ENCODE measurements at places on chromosomes 5 and 9.

DNA sequence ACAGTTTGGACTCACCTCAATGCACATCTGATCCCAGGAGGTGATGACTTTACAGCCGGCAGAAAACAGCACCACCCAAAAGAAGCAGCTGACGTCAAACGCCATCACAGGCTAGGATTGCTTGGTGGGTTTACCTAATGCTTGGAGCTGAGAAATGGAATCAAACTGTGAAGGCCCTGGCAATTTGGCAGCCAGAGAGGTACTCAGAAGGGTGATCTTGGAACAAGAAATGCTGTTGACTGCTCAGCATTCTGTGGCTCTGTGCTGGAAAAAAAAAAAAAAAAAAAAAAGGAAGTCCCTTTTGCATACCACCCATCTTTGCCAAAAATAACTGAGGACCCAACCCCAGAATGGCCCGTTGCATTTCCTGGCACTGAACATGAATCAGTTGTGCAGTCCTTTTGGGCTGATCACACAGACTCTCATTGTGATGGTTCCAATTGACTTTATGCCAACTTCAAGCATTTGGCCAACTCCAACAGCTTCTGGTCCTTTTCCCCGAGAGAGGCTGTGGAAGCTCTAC is at the start of gene CD180:
CD180 (minus strand) TSS at position 263 of the 523 bp plus-strand sequence; CDS start at position 105, 158 bp downstream.
- DNase-seq, result no peak

GRCh38 chr5:96807075-96807654 is 580 bp downstream of the ERAP1 start:
- peak; percentile 14 for DNase-seq

DNA sequence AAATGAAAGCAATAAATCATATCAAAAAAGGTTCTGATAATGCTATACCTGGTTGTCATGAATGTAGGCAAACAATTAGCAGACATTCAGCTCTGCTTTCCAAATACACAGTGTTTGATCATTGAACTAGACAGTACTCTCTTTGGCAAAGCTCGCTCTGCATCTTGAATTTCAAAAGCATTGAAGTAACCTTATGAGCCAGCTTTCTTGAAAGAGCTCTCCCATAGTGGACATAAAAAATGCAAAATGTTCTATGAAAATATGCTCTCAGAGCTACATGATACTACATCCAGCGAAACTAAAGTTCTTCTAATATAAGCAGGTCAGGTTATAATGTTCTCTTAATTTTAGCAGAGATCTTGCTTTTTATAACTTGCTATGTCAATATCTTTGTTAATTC is 533.4 kb downstream of the CSNK1G3 start:
- DNase-seq, result no peak

- DNase-seq, result no peak
Observed at GRCh38 chr5:66354422-66354821, 210.3 kb downstream of the SREK1 start.

- DNase-seq, result no peak
Observed at GRCh38 chr5:40399349-40399748, 280.4 kb upstream of the PTGER4 start.

- no peak for DNase-seq
Observed at GRCh38 chr5:14713476-14714390, 49.2 kb downstream of the OTULIN start.

GRCh38 chr9:93136011-93136440 is 2.0 kb upstream of the NINJ1 start:
- DNase-seq, result no peak

GRCh38 chr9:132024589-132024988 is 55.1 kb downstream of the MED27 start:
- DNase-seq, result no peak

GRCh38 chr5:90161414-90161813 is 248.1 kb downstream of the CETN3 start:
- DNase-seq, result no peak

GRCh38 chr9:131579789-131580211 is 34.5 kb downstream of the PRRT1B start:
- DNase-seq, result no peak

GRCh38 chr9:114409842-114410241 is 22.1 kb upstream of the AKNA start:
- no peak for DNase-seq

GRCh38 chr9:89661956-89662717 is 57.3 kb downstream of the GADD45G start:
- peak; percentile 29 for DNase-seq

GRCh38 chr5:90641528-90641927 is 82.9 kb downstream of the ADGRV1 start:
- DNase-seq, result no peak

DNA sequence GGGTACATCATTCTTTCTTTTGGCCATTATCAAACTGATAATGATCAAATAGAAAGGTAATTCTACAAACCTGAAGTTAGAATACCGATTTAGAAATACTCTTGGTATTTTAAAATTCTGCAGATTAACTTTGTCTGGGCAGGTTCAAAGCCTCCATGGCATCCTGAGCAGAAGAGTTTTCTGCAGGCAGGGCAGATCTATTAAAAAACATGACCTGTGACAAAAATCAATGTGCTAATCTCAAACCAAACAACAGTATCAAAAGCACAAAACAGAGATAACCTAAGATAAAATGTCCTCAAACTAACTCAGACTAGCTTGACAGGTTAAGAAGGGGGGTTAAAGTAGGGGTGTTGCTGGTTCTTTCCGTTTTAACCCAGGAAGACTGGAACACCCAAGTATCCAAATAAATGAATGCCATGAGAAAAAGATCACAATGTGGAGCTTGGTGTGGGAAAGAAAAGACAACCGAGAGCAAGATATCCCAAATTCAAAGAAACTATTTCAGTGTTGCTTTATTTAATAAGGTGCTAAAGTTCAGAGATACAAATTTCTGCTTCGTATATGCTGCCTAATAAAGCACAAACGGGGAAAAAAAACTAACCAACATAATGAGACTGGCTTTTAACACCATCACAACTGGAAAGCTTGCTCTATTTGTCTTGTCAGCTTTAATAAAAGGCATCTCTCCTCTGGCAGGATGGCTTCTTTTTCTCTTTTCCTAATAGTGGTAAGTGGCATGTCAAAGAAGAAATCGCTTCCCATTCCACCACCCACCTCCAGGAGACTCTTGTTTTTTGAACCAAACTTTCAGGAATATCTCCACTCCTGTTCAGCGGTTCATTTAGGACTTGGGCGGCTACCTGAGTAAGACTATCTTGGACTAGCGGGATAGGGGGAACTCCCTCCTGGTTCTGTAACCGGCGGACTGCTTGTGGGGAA is 2.3 kb downstream of the EFNA5 start:
- DNase-seq, result no peak

DNA sequence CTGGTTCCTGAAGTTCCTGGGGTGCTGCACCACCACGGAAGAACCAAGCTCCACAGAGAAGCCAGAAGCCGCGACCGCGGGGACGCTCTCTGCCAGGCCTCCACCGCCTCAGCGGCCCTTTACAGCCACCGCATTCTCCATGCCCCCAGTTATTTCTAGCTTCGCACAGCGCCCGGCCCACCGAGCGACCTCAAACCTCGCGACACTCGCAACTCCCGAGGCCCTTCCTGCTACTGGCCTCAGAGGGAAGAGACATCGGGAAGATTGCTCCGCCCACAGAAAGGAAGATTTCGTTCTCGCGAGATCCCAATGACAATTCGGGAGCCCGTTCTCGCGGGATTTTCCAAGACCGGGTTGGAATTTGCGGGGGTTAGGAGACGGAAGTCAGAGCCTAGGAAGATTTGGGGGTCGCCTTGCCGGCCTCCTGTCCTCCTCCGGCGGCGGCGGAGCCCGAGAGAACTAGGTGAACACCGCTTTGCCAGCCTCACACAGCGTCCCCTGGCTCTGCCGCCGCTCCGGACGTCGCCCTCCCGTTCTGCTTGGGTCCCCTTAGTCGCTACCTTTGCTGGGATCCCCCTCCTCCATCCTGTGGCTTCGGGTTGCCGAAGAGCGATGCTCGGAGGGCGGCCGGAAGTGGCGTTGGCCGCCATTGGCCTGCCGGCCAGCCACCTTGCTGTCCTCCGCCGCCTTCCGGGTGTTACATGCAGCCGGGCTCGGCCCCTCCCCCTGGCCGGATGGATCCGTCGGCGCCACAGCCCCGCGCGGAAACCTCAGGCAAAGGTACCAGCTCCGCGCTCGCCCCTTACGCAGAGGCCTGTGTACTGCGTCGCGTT is at the start of gene ERCC6L2:
ERCC6L2 (plus strand) TSS at position 387 of the 833 bp plus-strand sequence; CDS start at position 735, 348 bp downstream.
- peak; percentile 40 for DNase-seq

DNA sequence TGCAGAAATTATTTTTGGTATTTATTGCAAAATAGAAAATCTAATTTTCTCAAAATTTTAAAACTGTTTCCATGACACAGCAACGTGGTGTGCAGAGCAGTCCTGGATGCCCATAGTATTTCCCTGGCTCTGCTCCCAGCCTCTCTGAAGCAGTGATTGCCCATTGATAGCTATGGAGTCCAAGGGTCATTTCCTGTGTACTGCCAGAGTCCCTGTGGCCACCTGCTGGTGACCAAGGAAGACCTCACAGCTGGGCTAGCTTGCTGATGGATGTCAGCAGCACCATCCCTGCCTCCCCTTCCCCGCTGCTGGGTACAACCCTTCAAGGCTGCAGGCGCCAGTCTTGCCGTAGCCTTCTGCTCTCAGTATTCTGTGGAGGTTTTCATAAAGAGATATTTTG is 184.1 kb downstream of the DIRAS2 start:
- no peak for DNase-seq

DNA sequence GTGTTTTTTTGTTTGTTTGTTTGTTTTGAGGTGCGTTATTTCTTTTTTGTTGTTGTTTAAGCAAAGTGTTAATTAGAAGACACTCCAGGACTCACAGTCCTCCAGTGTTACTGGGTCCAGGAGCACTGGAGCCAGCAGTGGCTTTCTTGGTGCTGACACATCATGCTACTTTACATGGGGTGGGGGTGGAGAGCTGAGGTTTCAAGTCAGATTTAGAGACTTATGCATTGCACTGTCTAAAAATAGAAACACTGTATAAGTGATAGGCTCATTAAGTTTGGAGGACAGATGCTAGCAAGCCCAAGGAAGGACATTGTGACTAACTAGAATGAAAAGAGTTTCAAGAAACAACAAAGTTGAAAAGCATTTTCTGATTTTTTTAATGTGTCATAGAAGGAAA is 2209.2 kb downstream of the MAT2B start:
- no peak for DNase-seq

DNA sequence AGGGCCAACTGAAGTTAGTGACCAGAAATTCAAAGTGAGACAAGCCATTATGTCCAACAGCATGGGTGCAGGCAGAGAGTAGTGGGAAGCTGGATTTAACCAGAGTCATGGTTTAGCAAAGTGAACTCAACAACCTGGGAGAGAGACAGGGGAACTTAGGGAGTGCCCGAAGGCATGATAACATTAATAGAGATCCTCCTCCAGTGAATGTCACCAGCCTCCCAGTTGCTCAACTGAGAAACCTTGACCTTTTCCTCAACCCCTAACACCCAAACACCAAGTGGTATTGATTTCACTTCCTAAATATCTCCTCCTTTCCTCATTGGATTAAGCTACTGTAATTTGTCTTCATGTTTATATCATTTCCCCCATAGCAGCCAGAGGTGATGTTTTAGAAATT is 42.6 kb downstream of the HMGCS1 start:
- DNase-seq, result no peak

GRCh38 chr5:96065685-96066385 is 104.2 kb upstream of the ELL2 start:
- no peak for DNase-seq

DNA sequence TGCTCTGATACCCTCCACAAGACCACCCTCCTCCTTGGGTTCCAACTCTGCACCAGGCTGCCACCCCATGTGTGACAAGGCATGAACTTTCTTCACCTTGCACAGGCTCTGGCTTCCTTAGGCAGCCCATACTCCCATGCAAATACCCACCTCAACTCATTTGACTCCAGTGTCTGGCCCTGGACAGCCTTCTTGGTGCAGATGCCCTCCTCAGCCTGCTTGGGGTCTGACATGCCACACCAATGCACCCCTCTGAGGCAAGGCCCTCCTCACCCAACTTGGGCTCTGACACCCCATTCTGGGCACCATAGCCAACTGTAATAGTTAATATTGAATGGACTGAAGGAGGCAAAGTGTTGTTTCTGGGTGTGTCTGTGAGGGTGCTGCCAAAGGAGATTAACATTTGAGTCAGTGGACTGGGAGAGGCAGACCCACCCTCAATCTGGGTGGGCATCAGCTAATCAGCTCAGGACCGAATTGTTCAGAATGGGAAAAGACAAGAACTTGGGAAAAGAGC is 115.0 kb upstream of the EPB41L4A start:
- DNase-seq, result no peak

GRCh38 chr5:150640311-150641005 is at the start of gene SYNPO:
Gene SYNPO, plus strand, starts transcription at chr5:150640660. Its CDS starts 7,616 bp downstream, at chr5:150648276.
- no peak for DNase-seq

- no peak for DNase-seq
Observed at GRCh38 chr9:90846770-90847419, 45.3 kb downstream of the SYK start.

GRCh38 chr5:123705741-123706140 is 193.8 kb downstream of the CSNK1G3 start:
- DNase-seq, result no peak
